HCT116 (cell line): ENCODE measurements at places on chromosomes 11 and 22. TPM values are rescaled to one million over a fixed set of nuclear protein-coding genes. Genes with fewer than 3 reads are reported as not detected.

OR4A47 gene
- total RNA-seq = not detected

RFPL2 gene
- 0.61 TPM for total RNA-seq

CASP4 gene
- 21.1 TPM for total RNA-seq

TRIM49 gene
- total RNA-seq = not detected

GGT5 gene
- total RNA-seq = 0.57 TPM

POU2AF2 gene
- not detected for total RNA-seq

TBCEL gene
- 17.7 TPM for total RNA-seq

VSIG2 gene
- not detected for total RNA-seq
